Stimulated activated CD8-positive, alpha-beta memory T cell treated with anti-CD3 and anti-CD28 coated beads, Interleukin-4, amount 100 ng/mL, for 1 hour (primary cell): ENCODE measurements at places on chromosomes 2 and 18.

DNA sequence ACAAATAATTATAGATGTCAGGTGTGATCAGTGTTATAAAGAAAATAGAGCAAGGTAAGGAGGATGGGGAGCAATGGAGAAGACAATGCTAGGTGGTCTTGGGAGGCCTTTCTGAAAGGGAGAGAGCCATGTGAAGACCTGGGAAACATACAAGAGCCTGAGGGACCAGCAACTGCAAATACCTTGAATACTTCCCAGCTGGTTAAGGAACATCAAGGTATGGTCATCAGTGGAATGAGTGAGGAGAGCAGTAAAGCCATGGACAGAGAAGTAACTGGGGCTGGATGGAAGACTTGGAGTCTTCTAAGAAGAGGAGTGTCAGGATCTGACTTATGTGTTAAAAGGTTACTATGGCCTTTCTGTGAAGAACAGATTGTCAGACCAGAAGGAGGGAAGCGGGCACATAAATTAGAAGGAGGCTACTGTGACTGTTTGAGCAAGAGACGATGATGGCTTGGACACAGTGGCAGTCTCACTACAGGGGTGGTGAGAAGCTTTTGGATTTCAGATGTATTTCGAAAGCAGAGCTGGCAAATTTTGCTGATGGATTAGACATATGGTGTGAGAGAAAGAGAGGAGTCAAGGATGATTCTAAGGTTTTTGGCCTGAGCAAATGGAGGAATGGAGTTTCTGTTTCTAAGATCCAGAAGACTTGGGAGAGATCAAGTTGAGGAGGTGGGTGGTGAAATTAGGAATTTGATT lies 22.8 kb upstream of the EXOC6B start:
- DNase-seq: no peak

DNA sequence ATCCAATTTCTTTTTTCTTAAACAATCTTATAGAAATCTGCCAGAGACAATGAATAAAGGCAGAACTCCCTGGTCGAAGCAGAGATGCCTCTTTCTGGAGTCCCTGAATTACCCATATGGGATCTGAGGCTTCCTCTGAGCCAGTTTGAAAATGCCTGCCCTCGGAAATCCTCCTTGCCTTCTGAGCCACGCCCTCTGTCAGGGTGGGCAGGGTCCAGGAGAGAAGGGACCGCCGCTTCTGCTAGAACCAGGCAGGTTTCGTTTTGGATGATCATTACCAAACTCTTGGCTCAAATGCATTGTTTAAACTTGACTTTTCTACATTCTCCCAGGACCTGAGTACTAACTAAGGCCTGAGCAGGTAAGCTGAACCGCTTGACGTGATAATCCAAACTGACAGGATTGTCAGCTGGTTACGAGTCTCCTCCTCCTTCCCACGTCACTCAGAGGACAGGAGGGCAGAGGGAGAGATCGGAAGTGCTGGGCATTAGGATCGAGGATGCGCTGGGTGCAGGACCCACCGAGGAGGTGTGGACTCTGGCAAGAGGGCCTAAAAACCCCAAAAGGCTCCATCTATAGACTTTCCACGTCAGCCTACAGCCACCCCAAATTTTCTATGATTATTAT lies 128.4 kb downstream of the KLHL29 start:
- DNase-seq: no peak

DNA sequence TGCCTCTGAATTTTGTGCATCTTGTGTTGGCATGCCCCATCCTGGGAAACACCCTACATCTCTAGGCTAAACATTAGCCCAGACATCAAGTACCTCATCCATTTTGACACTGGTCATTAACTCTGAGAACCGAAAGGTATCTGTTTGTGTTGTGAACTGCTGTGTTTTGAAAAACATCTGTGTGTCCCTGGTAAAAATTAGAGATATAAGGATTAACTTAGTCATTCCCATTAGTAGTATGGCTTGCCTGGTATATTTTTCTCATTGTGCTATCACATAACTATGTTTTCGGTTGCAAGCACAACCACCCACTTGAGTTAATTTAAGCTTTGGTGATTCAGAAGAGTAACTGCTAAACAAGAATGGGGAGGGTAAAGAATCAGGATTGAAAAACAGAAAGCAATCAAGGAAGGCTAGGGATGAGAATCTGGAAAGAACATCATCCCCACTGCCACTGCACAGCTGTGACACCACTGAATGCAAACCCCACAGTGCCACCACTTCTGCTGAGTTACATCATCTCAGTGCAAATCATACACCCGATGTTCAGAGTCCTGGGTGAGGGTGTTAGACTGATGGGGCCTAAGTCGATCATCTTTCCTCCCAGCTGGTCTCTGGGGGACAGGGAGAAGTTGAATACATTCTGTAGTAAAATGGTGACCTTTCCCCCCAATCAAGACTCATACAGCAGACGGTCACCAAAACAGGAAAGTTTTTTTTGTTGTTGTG lies 234.0 kb downstream of the EPHA4 start:
- no peak for DNase-seq

GRCh38 chr2:231429152-231429551 lies 33.6 kb downstream of the B3GNT7 start:
- DNase-seq: no peak

DNA sequence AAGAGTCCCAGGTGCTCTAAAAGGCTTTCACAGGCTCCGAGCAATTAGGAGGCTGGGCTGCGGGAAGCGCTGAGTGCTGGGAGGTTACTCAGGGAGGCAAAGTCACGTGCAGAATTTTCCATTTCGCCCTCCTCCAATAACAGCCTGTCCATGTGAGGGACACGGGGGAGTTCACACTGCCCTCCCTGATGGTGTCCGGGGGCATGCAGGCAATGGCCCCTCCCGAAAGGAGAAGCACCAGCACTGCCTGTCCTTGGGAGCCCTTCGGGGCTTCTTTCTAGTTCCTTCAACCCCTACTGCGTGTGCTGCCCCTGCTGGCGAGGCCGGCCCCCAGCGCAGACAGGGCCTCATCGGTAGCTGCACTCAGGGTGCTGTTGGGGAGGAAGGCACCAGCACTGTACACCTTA lies 63.1 kb upstream of the HPCAL1 start:
- no peak for DNase-seq

DNA sequence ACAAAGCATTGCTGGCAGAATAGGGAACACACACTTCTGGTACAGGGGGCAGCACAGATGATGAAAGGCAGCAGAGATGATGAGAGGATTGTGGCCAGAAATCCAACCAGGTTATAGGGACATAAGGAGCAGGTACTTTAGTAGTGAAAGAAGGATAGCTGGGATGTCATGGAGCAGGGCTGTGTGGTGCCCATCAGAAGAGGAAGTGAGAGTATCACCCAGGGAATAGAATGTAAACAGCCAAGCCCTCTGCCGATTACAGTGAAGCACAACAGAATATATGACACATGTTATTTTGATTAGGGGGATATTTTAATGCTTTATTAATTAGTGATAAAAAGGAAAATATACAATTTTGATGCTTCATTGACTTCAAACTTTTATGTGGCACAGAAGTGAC lies 883.4 kb upstream of the CDH2 start:
- DNase-seq: no peak

DNA sequence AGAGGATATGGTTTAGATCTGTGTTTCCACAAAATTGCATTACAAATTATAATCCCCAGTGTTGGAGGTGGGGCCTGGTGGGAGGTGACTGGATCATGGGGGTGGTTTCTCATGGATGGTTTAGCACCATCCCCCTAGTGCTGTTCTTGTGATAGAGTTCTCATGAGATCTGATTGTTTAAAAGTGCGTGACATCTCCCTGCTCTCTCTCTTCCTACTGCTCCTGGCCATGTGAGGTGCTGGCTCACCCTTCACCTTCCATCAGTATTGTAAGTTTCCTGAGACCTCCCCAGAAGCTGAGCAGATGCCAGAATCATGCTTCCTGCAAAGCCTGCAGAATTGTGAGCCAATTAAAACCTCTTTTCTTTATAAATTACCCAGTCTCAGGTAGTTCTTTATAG lies 33.1 kb downstream of the LHCGR start:
- no peak for DNase-seq

DNA sequence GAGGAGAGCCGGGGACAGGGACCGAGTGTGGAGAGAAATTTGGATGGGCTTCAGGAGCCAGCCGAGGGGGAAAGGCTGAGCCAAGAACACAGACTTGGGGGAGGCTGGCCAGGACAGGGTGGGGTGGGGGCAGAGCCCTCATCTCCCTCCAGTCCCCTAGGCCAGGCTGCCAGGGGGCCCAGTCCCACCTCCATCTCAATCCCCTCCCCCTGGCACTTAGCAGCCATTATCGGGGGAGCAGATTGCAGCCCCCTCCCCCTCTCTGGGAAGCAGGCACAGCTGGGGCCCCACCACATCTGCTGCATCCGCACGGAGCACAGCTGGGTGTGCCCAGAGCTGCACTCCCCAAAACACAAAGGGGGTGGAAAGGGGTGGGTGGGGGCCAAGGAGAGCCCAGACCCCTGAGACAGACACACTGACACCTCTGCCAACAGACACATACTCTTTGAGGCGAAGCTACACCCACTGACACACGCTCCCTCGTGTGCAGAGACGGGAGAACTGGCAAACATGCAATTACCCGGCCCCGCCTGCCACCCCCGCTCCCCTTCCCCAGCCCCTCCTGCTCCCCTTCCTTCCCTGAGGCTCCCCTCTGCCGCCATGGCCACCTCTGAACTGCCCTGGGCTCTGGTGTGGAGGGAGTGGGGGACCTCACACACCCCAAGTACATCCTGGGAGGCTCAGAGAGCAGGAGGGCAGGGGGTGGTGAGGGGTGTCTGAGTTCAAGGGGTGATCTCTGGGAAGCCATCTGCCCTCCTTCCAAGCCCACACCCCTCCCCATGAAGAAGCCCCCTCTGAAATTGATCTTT lies 5.1 kb upstream of the ASIC4 start:
- DNase-seq: no peak

DNA sequence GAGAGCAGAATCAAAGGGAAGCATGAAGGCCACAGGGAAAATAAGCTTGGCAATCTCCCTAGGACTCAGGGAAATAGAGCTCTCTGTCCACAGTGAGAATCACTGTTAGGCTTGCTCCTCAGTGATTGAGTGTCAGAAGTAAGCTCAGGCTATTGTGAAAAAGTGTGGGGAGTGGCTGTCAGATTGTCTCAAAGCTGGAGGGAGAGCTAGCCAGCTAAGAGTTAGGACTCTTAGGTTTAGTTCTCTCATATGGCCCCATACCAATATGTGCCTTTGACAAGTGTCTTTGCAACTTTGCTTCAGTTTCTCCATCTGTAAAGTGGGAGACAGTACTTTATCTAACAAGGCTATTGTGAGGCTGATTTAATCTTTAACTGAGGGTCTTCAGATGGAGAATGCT lies 17.2 kb downstream of the EIF4E2 start:
- no peak for DNase-seq

GRCh38 chr2:28178946-28179345 lies 213.7 kb upstream of the FOSL2 start:
- DNase-seq: no peak

DNA sequence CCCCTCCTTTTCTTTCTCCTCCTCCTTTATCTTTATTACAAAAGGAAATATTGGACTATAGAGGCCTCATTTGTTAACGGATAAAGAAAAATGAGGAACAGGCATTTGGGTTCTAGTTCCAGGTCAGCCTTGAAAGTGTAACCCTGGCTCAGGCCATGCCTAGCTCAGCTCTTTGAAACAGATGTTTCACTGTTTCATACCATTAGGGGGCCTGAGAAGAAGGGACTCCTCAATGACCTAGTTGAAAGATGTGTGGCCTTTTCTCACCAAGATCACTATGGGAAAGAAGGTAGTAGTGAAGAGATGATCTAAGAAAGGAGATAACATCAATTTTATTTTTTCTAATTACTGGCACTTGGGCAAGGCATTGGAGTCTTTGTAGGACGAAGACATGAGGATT lies 952.7 kb downstream of the SLC4A3 start:
- no peak for DNase-seq

DNA sequence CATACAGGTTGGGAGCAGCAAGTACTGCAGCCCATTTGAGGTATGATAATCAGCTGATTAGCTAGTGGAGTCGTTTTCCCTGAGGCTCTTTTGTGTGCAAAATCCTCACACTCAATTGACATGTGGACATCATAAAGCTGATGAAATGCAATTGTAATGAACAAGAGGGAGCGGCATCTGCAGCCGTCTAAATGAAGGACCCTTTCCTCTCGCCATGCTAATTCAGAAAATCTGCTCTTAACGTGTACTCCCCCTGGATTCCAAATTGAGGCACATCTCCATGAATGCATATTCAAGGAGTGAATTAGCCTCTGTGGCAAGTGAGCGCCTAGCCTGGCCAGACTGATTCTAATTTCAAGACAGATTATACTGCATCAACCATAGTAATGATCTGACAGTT lies 260.9 kb upstream of the ATP5MC3 start:
- DNase-seq: no peak

DNA sequence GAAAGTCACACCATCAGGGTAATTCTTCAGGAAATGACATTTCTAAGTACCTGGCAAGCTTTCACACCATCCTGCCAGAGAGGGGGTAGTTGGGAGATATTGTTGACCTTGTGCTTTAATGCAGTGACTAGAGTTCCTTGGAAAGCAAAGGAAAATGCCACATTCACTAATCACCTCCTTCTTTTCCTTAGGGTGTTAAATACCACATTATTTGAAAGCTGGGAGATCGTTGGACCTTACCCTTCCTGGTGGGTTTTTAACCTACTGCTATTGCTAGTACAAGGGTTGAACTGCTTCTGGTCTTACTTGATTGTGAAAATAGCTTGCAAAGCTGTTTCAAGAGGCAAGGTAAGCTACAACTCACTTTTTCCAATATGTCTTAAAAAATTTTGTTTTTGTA lies 37.0 kb upstream of the NOSTRIN start:
- DNase-seq: no peak

DNA sequence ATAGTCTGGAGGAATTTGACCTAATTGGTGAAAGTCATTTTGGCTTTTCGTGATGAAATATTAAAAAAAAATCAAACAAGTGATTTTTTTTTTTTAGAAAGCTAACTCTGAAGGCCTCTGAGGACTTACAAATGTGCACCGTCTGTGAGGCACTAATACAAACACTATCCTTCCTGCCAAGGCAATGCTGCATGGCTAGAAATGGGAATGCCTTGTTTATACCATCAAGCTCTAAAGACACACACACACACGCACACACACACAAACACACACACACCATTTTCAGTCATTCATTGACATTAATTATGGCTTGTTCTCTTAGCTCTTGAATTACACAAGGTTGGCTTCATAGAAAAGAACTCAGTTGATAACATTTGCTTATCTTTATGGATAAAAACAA lies 1242.0 kb upstream of the ACVR2A start:
- no peak for DNase-seq

GRCh38 chr2:52658598-52658997 lies 1109.0 kb upstream of the CHAC2 start:
- no peak for DNase-seq

- no peak for DNase-seq
These were observed 151.8 kb upstream of the KCTD1 start for GRCh38 chr18:26700201-26700600.

DNA sequence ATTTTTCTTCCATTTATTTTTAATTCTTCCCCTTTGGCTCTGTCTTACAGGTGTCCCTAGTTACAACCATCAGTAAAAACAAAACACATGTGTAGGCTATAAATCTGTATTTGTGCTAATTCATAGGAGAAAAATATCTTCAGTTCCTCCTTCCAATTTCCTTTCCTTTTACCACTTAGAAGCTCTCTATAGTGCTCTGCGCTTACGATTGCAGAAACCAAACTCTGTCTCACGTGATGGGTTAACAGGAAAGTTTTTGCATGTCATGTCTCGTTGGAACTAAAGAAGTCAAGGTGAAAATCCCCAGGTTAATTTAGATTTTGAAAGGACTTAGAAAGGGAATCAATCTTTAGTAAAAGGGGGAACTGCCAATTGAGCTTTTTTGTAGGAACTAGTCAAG lies 1390.5 kb upstream of the ZEB2 start:
- DNase-seq: no peak
